ENCODE measurements at places on chromosomes 2 and 18.
A peak's percentile ranks its signal among the peaks of the same experiment; 100 is the strongest.

GRCh38 chr18:60047556-60047955, 147.8 kb downstream of the PMAIP1 start:
- DNase-seq, result no peak

DNA sequence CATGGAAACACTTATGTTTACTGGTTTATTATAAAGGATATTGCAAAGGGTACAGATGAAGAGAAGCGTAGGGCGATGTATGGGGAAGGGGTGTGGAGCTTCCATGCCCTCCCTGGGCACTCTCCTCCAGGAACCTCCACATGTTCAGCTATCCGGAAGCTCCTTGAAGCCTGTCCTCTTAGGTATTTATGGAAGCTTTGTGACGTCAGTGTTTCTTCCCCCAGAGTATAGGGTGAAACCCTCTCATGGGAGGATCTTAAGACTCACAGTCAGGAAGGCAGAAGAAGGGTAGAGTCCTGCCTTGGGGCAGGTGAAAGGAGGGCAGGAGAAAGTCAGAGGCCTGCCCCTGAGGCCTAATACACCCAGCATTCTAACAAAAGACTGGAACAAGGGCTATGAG, 61.3 kb upstream of the CREB1 start:
- DNase-seq, result no peak

DNA sequence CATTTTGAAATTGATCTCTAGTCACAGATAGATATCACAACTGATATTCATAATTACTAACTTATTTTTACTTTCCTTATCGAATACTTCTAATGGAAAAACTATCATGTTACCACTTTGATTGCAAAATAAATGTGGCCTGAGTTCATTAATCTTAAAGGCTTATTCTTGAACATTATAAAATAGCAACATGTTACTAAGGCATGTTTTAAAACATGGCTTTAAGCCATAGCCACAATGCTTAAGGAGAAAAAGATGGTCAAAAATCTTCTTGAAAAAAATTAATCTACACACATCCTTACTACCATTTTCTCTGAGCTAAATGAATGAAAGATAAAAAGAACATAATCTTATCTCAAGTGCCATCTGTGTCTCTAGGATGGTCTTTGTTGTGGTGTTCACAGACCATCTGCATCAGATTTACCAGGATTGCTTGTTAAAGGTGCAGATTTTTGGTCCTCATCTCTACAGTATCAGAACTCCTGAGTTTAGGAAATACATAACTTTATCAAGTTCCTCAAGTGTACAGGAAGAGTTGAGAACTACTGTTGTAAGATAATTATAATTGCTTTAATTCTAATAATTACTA, 15.3 kb downstream of the MTX2 start:
- DNase-seq, result no peak

- peak; percentile 55 for DNase-seq
Observed at GRCh38 chr18:33560686-33561370, 17.2 kb upstream of the ASXL3 start.

DNA sequence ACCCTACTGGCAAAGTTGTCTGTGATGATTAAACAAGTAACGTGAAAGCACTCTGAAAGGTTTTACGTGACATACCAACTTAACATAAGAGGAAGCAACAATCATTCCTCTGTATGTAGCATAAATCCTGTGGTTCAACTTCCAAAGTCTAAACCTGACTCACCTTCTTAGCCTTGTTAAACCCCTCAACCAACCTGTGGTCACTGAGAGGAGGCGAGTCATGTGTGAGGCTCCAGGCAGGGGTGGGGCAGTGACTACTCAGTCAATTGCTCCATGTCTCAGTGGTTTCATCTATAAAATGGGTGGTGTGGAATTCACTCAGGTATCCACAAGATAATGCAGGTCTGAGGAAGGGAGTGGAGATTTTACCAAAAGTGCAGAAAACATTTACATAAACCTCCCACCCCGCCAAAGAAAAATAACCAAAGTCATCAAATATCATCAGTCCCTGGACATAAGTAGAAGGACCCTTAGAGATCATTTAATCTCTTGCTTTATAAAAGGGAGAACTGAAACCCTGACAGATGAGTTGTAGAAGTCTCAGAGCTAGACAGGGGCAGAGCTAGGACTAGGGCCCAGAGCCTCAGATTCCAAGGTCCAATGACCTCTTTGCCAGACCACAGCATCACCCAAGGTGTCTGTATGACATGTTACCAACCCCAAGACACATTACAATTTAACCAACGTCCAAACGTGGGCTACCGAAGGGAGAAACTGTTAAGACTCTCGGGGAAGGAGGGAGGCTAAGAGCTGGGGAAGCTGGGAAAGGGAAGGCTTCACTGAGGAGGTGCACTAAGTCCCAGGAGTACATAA, 3.7 kb upstream of the PCBP1 start:
- no peak for DNase-seq

DNA sequence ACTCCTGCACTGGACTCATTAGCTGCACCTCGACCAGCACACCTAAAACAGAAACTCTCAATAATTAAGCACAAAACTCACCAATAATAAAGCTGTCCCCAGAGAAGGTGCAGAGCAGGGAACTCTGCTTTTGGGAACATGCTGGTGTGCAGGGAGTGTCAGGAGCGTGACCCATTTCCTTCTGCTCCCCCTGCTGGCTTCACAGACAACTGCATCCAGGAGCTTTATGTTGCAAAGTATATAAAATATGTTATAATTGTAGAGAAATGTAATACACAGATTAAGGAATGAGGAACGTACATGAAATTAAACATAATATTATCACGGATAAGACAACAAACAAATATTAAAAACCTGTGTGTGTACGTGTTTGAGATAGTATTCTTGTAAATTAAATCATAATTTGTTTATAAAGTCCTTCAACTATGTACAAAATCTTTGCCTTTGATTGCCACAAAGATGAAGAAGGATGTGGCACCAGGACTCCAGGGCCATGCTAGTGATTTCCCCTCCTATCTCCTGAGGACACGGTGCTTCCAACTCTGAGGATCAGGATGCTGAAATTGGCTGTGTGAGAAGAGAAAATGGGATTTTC, 68.6 kb upstream of the MAL start:
- DNase-seq, result peak; percentile 38

DNA sequence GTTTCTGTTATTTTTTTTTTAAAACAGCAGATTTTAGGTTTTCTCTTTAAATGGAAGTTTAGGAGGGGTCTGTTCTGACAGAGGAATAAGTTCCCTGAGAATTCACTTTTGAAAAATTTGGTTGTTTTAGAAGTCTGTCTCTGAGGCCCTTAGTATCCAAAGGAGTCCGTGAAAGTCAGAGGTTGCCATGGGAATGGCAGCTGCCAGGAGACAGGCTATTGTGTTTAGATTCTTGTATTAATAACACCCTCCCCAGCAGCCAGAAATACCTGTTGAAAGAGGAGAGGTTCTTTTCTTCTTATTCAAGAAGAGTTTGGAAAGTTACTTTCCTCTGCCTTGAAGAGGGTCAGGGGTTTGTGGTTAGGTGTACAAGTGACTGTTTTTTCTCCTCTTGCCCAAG, 29.5 kb downstream of the TNP1 start:
- no peak for DNase-seq

DNA sequence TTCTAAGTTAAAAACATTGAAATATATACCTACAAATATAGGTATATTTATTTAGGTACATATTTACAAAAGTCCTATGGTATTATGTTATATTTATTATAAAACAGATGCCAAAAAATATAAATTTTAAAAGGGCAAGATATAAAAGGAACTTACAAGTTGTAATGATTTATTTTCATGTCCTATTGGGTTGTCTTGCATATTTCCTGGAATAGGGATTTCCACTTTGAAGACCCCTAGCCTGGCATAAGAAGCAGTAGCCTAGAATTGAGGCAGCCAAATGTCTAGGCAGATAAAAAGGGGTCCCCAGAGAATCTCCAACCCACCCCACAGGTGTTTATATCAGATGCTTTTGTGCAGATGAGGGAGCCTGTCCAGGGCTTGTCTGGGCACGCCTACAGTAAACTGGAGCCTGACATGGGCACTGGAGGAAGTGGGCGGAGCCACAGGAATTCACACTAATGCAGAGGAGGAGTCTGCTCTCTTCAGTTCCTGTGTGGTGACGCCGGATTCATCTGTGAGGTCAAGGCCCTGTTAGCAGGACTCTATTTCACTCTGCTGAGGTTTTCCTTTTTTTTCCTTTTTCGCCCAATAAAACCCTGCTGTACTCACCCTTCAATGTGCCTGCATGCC, 1088.9 kb upstream of the PIK3C3 start:
- DNase-seq, result peak; percentile 33

GRCh38 chr2:47354848-47355204, 48.1 kb upstream of the MSH2 start:
- DNase-seq, result no peak

DNA sequence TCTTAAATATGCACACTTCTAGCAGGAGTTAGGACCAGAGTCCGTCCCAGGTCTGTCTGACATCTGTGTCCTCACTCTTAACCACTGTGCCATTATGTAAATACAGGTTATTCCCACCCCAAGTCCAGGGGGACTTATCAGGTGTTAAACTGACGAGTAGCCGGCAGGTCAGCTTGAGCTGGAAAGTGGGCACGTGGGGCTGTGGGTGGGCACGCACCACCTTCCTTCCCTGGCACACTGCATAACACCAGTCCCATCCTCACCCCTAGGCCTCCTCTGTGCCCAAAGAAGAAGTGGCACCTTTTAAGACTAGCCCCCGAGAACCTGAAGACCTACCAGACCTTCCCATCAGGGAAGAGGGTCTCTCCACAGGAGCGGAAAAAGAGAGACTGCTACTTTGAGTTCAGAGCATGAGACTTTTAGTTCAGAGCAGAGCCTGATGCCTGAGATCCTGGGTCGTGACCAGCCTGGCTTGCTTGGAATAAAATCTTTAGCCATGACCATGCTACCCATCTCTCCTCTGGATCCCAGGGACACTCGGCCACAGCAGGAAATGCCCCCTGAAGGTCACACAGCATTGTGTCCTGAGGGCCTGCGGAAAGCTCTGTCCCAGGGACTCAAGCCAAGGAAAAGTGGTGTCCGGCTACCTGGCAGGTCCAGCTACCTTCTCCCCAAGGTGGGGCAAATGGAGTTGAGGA, 62.0 kb downstream of the CIB4 start:
- DNase-seq, result no peak

DNA sequence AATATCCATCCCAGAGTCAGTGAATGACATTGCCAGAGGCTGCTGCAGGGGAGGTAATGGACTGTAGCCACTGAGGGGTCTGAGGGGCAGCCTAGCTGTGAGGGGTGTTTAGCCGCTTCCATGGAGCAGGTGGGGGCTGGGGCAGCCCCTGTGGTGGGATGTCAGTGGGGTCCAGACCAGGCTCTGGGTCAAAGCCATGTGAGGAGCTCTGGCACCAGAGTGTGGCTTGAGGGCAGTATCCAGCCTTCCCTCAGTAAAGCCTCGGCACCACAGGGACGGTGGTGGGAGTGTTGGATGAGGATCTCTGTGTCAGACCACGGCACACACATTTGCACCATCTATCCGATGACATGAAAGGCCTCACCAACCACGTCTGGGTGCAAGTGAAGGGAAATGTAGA, 85.0 kb downstream of the INHBB start:
- DNase-seq, result no peak

GRCh38 chr18:49547701-49548100, 14.2 kb upstream of the LIPG start:
- DNase-seq, result no peak

DNA sequence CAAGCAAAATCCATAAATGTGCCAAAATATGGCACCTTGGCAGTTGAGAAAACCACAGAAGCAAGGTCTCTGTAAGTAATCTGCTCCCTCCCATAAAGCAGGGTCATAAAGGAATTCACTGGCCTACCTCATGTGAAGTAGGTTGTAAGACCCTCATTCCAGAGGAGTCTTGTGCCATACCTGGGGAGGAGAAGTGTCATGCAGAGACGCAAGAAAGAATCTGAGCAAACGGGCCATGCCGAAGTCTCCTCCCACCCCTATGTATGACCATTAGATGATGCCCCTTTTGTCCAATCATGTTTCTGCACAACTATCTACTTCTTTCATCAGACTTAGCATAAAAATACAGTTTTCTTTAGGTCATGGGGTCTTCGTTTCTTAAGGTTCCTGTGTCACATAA, 14.6 kb downstream of the NMUR1 start:
- DNase-seq, result no peak

DNA sequence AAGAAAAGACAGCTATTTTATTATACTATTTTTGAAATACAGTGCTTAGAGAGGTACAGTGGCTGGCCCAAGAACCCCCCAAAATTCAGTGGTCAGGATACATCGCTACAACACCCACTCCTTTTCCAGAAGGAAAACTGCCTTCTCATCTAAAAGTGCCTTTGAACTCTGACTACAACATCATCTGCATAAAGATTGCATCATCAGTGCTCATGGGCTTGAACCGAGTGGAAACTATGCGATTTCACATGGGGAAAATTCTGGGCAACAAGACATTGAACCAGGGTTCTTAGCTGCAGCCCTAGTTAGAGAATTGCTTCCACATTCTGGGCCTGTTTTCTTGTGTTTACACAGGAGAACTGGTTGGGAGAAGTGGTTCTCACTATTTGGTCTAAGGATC, 294.6 kb upstream of the SLC14A2 start:
- no peak for DNase-seq

DNA sequence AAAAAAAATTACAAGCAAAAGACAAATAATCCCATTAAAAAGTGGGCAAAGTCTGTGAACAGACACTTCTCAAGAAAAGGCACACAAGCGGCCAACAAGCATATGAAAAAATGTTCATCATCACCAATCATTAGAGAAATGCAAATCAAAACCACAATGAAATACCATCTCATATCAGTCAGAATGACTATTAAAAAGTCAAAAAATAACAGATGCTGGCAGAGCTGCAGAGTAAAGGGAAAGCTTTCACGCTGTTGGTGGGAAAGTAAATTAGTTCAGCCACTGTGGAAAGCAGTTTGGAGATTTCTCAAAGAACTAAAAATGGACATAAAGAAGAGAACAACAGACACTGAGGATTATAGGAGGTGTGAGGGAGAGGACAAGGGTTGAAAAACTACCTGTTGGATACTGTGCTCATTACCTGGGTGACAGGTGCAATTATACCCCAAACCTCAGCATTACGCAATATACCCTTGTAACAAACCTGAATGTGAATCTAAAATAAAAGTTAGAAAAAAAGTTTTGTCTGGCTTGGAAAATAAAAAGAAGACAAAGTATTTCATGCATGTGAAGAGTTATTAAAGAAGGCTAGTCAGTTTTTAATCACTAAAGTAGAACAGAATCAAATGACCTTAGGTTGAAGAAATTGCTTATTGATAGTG, 8.7 kb upstream of the ACSL3 start:
- DNase-seq, result no peak

DNA sequence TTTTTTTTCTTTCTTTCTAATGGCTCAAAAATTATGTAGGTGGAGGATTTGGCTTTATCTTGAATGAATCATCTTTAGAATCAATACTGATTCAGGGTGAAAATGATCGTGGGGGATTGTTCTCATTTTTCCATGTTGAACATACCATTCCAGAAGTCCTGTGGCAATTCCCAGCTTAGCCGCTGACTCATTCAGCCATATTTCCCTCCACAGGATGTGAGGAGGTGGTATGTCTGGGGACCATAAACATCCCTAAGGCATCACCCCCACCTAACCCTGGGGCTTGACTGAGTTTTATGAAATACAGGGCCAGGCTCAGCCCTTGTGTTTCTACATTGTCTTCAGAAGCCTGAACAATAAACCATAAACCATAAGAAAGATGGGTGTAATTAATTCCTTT, 92.7 kb upstream of the FN1 start:
- no peak for DNase-seq
